SK-N-MC (cell line): ENCODE measurements at places on chromosomes 2 and 18.

DNA sequence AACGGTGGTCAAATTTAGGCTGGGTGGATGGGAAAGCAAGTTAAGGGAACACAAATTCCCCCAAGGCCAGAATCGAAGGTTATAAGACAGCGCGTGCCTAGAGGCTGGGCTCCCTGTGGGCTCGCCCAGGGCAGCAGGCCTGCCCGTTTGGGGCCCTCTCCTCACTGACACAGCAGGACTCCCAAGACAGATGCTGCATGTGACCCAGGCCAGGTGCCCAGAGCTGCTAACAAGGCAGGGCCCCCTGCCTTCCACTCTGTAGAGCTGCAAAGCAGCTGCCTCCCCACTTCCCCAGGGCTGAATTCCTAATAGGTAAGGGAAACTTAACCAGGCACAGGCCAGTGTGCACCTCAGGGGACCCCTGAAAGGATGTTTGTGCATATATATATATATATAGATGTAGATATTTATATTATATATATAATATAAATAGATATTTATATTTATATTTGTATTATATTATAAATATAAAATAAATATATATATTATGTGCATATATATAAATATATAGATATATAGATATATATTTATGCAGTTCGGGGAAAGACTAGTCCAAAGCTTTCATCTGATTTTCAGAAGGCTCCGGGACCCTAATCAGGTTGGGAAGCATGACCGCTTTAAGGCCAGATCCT lies 43.7 kb downstream of the TMEM37 start:
- DNase-seq = no peak

GRCh38 chr2:85954590-85955458 lies 66.0 kb upstream of the ST3GAL5 start:
- DNase-seq = no peak

- DNase-seq = no peak
Measured at GRCh38 chr18:70520867-70521266, 232.0 kb downstream of the SOCS6 start.

DNA sequence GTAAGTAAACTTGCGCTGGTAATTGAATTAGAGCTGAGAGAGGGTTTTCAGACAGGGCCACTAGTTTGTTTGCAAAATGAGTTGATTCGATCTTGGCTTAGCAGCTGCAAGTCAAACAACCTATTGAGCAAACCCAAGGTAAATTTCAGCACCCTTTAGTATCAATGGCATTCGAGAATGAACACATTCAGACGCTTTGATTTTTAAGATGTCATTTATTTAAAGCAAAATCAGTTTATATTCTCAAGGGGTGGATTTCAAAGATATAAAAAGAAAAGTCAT lies 44.2 kb downstream of the TGIF1 start:
- DNase-seq = no peak
